Skeletal muscle cell (primary cell): ENCODE measurements at places on chromosomes 16 and 17.

DNA sequence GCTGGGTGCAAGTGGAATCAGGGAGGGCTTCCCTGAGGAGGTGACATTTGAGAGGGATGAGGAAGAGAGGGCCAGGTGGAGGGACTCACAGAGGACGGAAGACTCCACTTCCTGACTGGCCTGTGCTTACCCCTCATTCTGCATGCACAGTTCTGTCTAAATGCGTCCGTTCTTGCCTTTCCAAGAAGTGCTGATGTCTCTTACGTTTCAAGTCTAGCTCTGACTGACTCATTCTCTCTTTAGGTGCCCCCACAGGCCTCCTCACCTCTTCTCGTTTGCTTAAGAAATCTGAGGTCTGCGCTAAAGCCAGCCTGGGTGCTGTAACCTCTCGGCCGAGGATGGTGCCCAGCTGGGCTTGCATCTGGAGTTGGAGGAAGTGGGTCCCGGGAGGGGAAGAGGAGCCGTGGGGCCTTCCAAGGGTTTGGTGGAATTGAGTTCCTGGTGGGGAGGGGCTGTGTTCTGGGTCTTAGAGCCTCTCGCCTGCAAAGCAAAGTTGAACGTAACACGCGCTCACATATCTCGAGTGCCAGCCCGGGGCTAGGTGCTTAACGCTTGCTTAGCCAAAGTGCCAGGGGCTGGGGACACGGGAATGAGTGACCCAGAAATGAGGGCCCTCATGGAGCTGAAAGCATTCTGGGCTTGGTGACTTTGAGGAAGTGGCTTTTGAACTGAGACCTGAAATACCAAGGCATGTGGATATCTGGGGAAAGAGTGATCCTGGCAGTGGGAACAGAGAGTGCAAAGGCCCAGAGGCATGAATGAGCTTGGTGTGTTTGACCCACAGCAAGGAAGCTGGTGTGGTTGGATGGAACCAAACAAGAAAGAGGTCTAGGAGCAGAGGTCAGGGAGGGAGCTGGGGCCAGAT, 4.8 kb downstream of the IL4R start:
- DNase-seq, result peak; percentile 62

DNA sequence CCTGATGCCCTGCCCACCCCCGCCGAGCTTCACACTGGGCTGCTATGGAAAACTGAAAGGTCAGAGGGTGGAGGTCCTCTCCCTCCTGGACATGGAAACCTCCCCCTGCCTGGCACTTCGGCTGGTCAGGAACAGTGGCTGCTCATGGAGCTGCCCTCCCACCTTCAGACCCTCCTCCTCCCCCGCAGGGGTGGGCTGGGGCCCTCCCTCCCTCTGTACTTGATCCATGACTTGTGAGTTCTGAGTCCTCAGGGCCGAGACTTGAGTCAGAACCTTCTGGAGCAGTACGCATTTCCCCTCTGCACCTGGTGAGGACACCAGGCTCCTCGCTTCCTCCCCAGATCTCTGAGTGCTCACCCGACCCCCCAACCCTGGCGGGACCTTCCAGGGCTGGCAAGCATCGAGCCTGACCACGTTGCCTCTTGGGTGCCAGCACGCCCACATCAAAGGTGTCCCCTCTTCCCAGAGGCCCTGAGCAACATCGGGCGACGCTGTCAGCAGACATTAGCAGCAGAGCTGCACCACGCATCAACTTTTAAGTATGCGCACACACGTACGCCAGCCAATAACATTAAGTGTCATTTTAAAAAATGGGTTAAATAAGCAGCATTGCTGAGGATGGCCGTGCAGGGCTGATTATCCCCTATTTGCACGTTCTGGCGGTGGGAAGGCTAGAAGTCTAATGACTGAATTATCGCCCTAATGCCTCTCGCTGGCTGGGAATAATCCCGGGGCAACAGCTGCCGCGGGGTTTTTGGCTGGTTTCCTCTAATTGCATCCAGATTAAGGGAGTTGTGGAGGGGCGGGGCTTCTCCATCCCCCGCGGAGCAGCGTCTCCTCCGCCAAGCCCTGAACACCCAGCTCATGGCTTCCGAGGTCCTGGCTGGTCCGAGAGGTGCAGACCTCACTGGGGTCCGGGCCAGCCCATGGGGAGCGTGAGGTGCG, 98.0 kb downstream of the TBC1D16 start:
- DNase-seq, result no peak

- DNase-seq, result no peak
Observed at GRCh38 chr16:85413691-85414663, 199.1 kb upstream of the GSE1 start.

DNA sequence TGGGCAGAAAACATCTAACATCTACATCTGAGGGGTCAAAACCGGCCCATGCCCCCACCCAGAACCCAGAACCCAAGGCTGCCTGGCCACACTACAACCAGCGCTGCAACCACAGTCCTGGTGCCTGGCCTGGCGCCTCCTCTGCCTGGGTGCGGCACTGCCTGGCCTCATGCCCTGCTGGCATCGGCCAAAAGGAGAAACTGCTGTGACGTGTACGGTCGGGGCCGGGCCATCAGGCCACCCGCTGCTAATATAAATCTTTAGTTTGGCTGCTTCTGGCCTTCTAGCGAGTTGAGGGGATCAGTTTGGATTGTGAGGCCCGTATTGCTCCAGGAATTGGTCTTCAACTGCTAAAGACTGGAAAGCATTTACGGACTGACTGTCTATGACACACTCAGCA, 22.8 kb downstream of the TMEM204 start:
- no peak for DNase-seq

GRCh38 chr17:79943347-79944241, 92.1 kb downstream of the TBC1D16 start:
- DNase-seq, result no peak

DNA sequence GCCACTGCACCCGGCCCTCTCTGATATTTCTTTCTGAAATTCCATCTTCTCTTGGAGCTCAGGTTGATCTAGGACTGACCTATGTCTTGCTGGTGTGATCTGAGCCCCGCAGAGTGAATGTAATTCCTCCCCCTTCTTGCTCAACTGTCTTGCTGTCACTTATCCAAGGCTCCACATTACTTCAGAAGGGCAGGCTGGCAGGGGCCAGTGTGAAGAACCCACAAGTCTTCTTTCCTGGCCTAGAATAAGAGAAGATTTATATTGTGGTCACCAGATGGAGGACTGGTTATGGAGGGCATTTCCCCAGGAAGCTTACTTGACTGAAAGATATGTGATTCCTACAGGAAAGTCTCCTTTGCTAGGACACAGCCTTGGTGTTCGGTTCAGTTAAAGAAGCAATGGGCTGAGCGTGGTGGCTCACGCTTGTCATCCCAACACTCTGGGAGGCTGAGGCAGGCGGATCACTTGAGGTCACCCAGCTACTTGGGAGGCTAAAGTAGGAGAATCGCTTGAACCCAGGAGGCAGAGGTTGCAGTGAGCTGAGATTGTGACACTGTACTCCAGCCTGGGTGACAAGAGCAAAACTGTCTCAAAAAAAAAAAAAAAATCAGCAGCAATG, 13.4 kb downstream of the ITGAL start:
- DNase-seq, result peak; percentile 6
